ENCODE measurements at places on chromosomes 7 and 10.

DNA sequence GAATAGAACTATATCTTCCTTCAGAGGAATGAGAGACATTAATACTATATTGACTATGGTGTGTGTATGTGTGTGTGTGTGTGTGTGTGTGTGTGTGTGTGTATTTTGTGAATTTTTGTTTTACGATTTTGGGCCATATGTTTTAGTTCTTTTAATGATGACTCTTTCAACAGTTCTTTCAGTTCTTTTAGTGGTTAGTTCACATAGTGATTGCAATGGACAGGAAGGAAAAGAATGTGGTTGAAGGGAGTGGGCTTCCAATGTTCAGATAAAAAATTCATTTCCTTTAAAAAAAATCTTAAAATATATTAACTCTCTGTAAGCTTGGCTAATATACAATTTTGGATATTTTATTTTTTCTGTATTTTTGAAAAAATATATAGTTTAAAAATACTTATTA lies 315.7 kb upstream of the DGKB start:
- no peak for DNase-seq

DNA sequence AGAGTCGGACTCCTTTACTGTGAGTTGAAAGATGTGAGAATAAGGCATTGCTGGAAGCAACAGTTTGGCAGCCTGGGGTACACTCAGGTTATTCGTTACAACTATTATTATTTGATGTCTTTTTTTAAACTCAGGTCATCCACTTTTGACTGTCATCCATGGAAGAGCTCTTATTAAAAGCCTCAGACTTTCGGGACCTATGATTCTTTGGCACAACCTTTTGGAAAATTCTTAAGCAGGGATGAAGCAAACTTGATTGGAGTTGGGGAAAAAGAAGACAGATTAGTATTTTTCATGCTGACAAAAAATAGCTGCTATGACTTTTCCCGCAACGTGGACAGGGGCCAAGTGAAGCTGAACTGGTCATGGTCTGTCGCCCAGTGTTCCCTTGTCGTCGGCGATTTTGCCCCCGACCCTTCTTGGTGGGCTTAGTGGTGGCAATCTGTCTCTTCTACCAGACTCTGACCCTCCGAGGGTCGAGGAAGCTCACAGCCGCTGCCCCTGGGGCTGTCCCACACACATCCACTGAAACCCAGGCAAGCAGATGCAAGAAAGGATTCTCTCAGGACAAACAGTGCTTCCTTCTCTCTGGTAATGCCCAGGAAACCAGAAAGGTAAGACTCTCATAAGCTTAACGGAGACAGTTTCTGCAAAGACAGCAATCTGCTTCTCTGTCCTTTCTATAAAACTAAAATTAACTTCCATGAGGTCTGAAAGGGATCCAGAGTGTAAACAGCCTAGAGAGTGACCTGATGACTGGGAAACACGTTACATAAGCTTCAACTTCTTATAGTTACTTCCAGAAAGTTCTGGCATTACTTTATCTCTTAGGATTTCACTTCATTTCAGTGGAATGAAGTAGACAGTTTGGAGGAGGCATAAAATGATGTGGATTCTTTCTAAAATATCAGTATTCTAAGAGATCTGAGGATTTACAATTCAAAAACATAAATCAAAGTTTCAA lies 1.0 kb downstream of the CPED1 start:
- no peak for DNase-seq

DNA sequence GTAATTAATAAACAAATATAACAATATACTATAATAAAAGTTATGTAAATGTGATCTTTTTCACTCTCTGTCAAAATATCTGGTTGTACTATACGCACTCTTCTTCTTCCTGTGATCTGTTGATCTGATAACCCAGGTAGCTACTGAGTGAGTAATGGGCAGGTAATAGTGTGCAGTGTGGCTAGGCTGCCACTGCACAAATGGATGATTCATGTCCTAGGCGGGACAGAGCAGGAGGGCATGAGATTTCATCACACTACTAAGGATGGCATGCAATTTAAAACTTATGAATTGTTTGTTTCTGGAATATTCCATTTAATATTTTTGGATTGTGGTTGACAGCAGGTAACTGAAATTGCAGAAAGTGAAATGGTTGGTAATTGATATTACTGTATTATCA lies 44.5 kb downstream of the TAS2R16 start:
- DNase-seq = no peak

DNA sequence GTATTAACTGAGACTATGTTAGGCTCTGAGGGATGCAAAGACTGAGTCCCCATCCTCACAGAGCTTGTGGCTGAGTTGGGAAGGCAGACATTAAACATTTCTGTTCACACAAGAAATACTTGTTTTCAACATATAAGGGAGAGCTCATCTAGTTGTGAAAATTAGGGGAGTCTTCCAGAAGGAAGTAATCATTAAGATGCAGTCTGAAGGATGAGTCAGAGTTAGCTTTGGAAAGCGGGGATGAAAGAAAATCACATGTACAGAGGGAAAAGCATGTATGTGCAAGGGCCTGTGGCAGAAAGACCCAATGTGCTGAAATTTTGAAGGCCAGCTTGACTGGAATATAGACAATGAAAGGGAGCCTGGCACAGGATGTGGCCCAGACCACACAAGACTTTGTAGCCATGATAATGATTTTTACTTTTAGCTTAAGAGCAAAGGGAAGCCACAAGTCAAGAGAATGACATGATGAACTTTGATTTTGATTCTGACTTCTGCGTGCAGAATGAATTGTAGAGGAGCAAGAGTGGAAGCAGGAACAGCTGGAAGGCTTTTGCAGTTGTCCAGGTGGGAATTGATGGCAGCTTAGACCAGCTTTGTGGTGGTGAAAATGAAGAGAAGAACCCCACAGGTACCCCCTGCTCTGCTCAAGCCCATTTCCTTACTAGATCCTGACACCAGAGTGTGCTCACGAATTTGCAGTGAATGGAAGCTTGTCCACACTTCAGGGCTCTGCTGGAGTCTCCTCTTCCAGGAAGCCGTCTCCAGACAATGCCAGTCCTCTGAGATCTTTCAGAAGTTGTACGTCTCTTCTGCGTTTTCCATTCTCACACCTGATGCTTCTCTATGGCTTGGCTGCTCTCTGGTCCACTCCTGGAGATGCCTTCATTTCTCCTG lies 115.6 kb downstream of the ATXN7L1 start:
- DNase-seq = no peak

- no peak for DNase-seq
Measured at GRCh38 chr7:4185136-4185535, 497.0 kb upstream of the FOXK1 start.

DNA sequence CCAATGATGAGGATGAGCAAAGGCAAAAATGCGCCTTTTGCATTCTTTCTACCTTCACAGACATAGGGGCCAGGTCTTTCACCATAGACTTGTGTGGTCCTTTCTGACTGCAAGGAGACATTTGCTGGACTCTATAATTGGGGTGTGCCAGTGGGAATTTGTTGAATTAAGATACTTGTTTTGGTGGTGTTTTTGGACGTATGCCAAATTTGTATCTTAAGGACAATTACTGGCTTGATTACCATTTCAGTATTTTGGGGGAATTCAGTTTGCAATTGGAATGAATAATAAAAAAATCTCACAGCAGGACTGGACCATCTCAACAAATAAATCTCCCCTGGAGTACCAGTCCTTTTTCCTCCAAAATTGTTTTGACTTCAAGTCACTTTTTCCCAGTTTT lies 47.9 kb downstream of the SND1 start:
- no peak for DNase-seq

DNA sequence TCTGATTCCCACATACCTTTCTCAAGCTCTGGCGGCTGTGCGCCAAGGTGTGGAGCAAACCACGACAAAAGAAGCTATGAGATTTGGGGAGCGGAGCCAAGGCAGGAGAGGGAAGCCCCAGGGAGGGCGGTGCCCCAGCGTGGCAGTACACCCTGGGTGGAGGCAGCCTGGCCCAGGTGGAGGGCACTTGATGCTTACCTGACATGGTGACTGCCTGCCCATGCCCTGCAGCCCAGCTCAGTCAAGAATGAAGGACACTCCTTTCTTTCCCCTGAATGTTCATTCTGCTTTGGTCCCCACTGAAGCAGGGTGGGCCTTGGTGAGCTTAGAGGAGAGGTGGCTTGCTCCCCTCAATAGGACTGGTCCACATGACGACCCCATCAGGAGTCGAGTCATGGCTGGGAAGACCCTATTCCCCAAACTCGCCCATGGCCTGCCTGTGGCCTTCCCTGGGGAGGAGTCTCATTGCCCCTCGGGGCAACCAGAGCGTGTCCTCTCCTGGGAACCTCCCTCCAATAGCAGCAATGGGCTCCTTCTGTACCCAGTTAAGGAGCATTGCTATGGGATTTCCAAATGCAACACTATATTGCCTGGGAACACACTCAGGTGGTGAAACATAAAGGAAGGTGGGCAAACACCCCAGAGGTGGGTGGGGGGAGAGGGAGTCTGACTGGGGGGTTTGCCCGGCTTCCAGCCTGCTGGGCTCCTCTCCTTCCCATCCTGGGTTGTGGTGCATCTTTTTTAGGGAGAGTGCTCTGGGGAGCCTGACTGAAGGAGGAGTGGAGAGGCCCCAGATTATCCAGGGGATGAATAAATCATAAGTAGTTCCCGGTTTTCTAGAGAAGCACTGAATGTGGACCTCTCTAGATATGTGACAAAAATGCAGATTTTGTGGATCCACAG lies 22.7 kb downstream of the RAMP3 start:
- DNase-seq = no peak

GRCh38 chr7:47698386-47698785 lies 116.5 kb upstream of the TNS3 start:
- no peak for DNase-seq

GRCh38 chr10:22712956-22713852 lies 1.2 kb downstream of the PIP4K2A start:
- DNase-seq = no peak

DNA sequence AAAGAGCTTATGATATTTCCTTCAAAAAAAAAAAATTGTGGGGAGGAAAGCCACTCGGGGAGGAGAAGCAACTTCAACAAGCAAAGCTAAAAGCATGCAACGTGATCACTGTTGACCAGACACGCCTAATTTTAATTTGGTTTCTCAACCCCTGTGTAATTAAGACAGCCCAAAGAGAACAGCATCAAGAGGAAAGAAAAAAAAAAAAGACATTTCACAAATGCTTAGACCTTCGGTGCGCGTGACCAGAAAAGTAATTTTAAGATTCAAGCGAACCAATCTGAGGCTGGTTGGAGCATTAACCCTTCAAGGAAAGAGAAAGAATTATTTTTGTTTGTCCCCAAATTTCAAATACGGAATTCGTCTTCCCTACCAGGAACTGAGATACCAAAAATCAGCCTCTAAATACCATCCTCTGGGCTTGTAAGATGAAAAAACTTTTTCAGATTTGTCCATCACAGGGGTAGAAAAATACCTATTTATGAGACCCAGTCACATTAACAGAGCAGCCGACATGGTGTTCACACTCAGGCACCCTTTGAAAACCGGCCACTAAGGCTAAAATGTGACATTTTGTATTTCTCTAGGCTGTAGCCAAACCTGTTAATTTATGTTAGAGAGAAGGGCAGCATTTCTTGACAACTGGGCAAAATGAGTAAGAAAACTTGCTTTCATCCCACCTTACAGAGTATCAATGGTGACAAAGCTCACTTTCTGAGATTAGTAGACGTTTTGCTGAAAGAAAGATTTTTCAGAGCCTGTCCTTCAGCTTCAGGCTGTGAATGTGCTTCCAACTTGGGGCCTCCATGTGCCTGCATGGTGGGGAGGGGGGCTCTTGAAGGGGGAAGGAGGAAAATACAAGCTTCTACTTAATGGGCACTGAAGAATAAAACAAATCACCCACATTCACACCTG lies 179.9 kb upstream of the KLF14 start:
- no peak for DNase-seq

DNA sequence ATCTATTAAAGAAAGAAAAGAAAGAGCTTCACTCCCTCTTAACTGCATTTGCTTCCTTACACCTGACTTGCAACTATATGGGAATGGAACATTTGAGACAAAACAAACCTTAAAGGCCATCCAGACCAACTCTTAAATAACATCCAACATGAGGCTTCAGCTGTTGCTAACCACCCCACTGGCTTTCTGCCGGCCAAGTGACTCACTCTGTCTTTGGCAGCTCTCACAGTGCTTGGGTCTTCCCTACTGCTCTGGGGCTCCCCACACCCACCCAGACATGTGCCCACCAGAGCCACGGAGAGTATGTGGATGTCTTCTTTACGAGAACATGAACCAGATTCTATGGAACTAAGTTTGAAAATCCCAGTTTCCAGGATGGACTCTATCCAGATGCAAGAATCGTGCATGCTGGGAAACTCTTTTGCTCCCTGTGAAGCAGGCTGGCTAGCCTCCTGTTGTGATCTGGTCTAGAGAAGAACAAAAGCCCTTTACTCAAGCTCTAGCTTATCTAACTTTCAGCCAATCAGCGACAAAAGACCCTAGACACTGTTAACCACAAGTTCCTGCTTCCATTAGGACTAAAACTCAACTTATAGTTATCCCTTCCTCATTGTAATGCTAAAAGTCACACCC lies 245.7 kb downstream of the TCERG1L start:
- DNase-seq = no peak

GRCh38 chr10:3117486-3117885 lies 50.1 kb downstream of the PFKP start:
- DNase-seq = no peak

- DNase-seq = no peak
Measured at GRCh38 chr7:36951257-36951697, 227.0 kb upstream of the AOAH start.

- DNase-seq = no peak
Measured at GRCh38 chr7:20458521-20458920, 127.8 kb downstream of the ITGB8 start.

DNA sequence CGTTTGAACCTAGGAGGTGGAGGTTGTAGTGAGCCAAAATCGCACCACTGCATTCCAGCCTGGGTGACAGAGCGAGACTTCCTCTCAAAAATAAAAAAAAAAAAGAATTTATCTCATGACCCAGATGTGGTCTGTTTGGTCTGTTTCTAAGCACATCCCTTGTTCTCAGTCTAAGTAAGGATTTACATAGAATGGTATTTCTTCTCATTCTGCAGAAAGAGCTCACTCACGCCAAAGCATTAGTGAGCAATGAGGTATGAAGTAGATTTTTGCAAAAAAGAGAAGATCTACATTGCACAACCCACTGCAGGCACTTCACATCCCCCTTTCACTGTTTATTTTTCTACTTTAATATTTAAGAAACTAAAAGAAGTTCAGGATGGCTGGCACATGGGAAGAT lies 76.5 kb upstream of the FGL2 start:
- no peak for DNase-seq

GRCh38 chr7:135512135-135512887 lies 2.4 kb upstream of the CNOT4 start:
- DNase-seq = no peak

- DNase-seq = no peak
Measured at GRCh38 chr10:102121739-102122372, 1.7 kb upstream of the LDB1 start.

DNA sequence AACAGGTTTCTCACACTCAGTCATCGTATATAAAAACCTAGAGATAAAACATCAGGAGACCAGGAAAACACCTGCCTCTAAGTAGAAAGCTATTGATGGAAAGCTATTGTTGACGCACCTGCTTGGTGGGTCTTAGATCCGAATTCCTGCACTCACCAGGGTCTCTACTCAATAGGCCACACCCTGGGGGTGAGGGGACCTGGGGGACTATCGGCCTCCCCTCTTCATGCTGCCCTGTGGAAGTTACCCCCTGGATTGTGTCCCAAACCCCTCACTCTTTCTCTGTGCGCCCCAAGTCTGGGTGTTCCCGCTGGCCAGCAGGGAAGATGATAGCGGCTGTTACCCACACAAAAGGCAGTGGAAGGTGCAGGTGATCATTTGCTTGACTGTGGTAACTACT lies 313.0 kb downstream of the WDR37 start:
- DNase-seq = no peak

- DNase-seq = no peak
Measured at GRCh38 chr10:92801978-92802872, 46.1 kb upstream of the EXOC6 start.
